ENCODE measurements at places on chromosomes 1 and 21.

- DNase-seq = no peak
Observed at GRCh38 chr1:87980494-87980893, 651.8 kb downstream of the LMO4 start.

DNA sequence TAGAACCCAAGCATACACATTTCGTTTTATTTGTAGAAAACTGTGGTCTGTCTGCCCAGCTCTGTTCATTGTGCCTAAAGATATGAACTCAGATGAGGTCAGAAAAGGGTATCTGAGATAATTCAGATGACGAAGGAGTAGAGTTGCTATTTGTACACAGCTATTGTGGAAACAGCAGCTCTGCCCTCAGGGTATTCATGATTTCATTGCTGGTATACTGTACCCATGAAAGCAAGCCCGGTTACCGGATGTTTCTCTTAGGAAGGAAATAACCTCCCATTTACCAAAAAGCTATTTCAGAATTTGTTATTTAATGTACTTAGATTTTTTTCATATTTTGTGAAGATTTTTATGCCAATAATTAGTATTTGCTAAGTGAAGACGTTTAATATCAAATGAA is 37.8 kb downstream of the SMAP2 start:
- no peak for DNase-seq

DNA sequence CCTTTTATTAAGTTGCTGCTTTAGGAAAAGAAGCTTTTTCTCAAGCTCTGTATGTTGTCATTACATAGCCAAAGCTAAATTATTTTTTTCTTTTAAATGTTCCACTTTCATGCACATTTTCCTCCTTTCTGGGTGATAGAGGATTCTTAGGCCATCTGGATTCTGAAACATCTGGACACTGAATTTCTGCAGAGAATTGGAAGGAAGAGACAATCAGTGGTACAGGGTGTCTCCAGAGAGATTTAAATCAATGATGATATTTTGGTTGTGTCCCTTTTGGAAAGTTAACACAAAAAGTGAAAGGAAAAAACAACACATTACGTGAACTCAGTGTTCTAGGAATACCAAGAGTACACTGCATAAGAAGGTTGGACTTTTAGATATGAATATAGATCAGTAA is 211.4 kb upstream of the PKN2 start:
- no peak for DNase-seq

GRCh38 chr1:15043934-15044333 is 109.6 kb upstream of the TMEM51 start:
- DNase-seq = no peak

GRCh38 chr1:47175227-47175934 is 14.5 kb downstream of the PDZK1IP1 start:
- peak; percentile 27 for DNase-seq

DNA sequence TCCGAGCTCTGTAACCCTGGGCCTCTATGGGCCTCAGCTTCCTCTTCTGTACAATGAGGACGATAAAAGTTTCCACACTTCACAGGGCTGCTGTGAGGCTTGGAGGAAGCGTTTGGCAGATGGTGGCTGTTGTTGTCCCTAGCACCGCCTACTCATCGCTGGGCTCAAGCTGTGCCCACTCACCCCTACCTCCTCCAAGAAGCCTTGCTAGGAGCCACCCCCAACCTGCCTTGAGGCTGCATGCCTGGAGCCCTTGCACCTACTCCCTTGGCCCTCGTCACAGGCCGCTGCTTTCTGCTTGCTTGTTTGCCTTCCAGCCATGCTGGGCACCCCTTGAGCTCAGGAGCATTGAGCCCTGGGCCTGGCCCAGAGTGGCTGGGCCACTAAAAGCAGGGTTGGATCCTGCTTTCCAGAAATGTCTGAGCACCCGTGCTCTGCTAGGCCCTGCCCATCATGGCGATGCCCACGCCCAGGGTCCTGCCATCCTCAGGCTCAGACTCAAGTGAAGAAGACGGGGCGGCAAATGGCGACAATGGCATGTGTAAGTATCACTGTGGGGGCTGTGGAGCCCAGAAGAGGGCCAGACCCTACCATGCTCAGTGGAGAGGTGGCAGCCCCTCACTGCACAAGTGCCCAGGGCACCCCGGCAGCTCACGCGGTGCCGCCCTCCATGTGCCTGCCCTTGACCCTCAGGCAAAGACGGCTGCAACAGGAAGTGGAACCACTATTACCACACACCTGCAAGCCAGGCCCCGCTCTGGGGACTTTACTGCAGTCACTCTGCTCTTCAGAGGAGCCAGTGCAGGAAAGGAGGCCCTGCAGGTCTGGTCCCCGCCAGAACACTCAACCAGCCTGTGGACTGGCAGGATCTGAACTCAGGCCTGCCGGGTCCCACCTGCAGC is 9.5 kb downstream of the SH3BGRL3 start:
- no peak for DNase-seq

Measured in activated T-cell treated with anti-CD3 and anti-CD28 coated beads for 4 hours (primary cell).